ENCODE measurements at places on chromosomes 5 and 9.

- peak; percentile 54 for DNase-seq
Measured at GRCh38 chr9:127926906-127927200, 3.7 kb downstream of the PIP5KL1 start.

GRCh38 chr9:30172206-30172605 is 2212.2 kb upstream of the ACO1 start:
- DNase-seq, result no peak

DNA sequence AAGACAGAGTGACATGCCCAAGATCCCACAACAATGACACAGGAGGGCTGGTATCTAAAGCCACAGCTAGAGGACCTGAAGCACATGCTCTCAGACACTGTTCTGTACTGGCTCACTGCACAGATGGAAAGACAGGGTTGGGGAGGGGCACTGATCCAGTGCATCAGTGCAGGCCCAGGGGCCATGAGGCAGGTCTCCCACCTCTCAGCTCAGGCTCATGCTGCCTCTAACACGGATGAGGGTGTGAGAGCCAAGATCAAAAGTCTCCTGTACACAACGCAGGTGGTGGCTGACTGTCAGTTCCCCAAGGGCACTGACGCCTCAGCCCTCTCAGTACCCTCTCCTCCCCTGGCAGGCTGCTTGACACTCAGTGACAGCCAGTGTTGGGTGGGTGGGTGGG is 10.9 kb downstream of the RAPGEF1 start:
- no peak for DNase-seq

- peak; percentile 8 for DNase-seq
Measured at GRCh38 chr5:110751902-110752762, 13.3 kb downstream of the SLC25A46 start.

GRCh38 chr5:115601701-115602590 is at the start of gene TICAM2:
TSS of gene TICAM2 (minus strand) at chr5:115602479. CDS start at chr5:115581256, 21,223 bp downstream.
- DNase-seq, result peak; percentile 84

- DNase-seq, result no peak
Measured at GRCh38 chr5:150082889-150083288, 3.5 kb downstream of the CSF1R start.

- DNase-seq, result no peak
Measured at GRCh38 chr5:101174981-101175380, 271.9 kb upstream of the ST8SIA4 start.

GRCh38 chr5:132056610-132057497 is 3.6 kb upstream of the IL3 start:
- no peak for DNase-seq

- DNase-seq, result no peak
Measured at GRCh38 chr9:3865141-3865772, 339.5 kb upstream of the RFX3 start.

DNA sequence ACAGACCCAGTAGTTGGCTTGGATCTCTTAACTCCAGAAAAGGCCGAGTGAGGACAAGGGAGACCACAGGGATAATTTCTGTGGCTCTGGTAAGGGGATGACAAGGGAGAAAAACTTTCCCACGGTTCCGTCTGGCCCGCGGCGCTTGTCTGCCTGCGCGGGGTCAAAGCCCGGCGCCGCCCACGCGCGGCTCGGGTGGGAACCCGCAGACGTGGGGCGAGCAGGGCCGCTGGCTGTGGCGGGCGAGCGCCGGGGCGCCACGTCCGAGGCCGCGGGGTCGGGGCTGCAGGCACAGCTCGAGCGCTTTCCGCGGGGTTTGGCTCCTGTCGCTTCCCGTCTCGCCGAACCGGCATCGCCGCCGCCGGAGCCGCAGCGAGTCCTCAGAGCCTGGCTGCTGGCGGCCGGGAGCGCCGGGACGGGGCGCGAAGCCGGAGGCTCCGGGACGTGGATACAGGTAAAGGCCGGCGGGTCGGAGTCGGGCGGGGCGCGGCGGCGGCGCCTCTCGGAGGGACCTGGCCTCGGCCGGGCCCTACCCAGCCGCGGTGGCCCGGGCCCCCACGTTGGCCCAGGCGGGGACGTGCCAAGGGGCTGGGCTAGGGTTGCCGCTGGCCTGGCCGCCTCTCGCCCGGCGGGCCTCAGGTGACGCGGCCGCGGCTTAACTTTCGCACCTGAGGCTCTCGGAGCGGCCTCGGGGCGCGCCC is at the start of gene RNF180:
Gene RNF180 (plus strand): TSS at position 344 of the 701 bp plus-strand sequence. CDS start 34,965 bp downstream, outside the sequence.
- peak; percentile 87 for DNase-seq

DNA sequence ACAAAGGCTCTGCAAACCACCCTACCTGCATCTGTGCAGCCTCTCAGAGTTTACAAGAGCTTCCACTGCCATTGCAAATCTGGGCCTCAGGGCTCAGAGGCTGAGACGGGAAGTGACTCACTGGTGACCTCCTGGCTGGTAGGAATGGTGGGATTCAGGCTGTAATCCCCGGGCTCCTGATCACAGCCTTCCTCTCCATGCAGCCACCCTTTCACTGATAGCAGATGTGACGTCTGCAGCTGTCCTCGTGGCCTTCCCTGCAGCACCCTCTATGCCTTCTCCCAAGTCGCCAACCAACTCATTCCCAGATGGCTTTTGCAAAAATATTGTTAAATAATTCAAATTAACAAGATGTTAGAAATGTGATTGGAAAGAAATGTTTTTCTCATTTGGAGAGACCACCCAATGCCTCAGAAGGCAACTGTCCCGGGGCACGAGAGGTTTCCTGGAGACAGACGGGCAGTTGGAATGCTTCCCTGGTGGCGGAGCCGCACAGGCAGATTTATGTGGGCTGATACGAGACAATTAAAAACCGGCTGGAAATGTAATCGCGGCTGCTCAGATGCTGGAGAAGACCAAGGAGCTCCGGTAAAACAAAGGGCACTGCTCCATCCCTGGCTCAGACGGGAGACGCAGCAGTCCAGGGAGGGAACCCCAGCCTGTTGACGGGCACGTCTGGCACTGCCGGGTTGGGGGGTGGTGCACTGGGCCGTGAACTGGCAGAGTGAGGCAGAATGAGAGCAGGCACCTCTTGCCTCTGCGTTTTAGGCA is 34.4 kb upstream of the SLC25A51 start:
- DNase-seq, result no peak

DNA sequence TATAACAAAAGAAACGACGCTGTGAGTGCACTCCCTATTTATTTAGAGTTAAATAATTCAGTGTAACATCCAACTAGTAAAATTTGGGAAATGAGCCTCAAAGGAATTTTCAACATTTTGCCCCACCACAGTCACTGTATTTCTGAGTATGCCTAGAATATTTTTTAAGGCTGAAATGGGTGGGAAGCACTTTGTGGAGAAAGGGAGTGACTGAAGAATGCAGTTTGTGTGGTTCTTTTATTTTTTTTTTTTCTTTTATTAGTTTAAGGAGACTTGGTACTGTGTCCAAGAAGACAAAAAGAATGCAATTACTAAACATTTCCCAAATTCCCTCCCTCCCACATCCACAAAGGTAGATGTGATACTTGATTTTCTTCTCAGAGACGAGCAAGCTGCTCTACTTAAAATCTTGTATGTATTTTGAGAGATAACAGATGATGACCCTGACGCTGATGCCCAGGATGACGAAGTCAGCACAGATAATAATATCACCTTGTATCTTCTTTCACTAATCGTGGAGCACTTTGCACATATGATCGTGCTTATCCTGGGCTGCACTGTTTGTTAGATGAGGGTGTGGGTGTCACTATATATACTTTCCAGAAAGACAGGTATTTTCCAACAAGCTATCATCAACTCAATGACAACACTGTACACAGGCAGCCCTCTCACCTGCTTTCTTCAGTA is 586.3 kb downstream of the RAB3C start:
- DNase-seq, result no peak

GRCh38 chr9:104921067-104921741 is 6.8 kb downstream of the ABCA1 start:
- no peak for DNase-seq

- no peak for DNase-seq
Measured at GRCh38 chr9:97563458-97564135, 62.1 kb downstream of the TMOD1 start.

- peak; percentile 54 for DNase-seq
Measured at GRCh38 chr9:76394960-76395252, 680 bp upstream of the RFK start.

DNA sequence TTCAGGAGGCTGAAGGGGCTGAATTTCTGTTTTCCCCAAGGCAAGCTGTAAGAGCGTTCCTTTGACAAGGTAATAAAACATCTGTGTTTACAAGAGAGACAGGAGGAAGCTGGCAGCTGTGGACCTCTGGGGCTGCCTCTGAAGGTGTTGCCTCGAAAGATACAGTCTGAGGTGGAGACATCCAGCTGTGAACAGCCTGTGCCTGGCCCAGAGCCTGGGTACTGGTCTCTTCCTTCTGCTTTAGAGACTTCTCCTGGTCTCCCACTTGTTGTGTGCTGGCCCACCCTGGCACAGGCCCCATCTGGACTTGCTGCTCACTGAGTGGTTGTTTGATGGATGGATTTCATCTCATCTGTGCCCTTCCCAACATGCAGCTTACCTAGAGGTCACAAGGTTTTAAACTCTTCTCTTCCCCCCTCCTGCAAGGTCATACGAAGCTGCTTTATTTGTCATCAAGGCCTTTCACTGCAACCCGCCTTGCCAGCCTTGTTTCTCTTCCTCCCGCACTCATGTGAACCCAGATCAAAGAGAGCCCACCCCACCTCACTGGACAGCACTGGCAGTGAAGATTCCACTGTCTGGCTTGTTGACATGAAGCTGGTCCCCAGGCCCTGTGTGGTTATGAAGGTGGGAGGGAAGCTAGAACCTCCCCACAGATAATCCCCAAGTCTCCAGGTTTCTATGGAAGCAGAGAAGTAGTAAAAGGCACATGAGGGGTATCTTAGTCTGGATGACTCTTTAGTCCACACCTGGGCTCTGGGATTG is 35.0 kb upstream of the ALDH1B1 start:
- DNase-seq, result no peak

- no peak for DNase-seq
Measured at GRCh38 chr9:98922721-98923435, 20.8 kb upstream of the COL15A1 start.

DNA sequence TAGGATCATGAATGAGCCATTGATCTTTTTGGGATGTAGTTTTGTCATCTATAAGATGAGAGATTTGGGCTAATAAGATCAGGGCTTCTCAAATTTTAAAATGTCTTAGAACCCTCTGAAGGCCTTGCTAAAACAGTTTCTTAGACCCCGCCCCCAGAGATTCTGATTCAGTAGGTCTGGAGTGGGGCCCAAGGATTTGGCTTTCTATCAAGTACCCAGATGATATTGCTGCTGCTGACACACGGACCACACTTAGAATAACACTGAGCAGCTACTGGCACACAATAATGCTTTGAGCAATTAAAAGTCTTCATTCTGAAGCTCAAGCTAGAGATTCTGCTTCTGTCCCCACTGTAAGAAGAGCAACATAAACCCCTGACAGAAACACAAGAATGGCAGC is 216.7 kb downstream of the SMARCA2 start:
- no peak for DNase-seq

- DNase-seq, result no peak
Measured at GRCh38 chr5:1507457-1507856, 16.3 kb downstream of the LPCAT1 start.

GRCh38 chr9:99024959-99025358 is 80.0 kb upstream of the TGFBR1 start:
- DNase-seq, result no peak

GRCh38 chr5:163988566-163988965 is 483.1 kb downstream of the MAT2B start:
- DNase-seq, result no peak

- DNase-seq, result peak; percentile 79
Measured at GRCh38 chr5:23507278-23507685, at the start of gene PRDM9. TSS of gene PRDM9 (plus strand) at chr5:23507609. CDS start at chr5:23509034, 1,425 bp downstream.

- no peak for DNase-seq
Measured at GRCh38 chr5:134772461-134773125, 14.0 kb downstream of the DDX46 start.

GRCh38 chr5:8844847-8845246 is 701.0 kb downstream of the SEMA5A start:
- DNase-seq, result no peak

DNA sequence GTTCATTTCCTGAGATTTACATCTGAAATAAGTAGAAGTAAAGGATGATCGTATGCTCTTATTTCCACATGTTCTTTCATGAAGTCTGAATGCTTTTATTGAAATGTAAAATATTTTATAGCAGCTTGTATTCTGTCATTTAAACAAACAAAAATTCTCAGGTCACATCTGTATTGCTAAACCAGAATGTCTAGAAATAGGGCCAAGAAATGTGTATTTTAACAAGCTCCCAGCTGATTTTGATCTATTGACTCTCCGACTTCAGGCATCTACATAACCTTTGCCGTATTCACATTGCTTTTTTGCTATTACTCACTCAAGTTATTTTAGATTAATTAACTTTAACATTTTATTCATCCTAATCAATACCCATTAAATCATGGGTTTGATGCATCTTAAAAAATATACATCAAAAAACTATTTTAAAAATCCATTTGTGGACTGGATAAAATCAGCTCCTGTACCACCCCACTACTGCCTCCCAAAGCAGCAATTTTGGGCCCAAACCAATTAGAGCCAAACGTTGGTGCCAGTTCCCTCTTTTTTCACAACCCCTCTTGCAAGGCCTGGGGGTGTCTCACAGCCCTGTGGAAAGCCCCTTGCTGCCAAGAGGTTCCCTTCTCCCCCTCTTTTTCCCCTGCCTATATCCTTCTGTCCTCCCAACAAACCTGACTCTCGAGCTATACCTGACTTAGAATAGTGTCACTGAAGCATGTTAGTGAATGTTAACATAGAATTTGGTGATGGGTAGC is 34.5 kb downstream of the HAVCR1 start:
- DNase-seq, result no peak

- no peak for DNase-seq
Measured at GRCh38 chr9:10706788-10707187, 94.0 kb upstream of the PTPRD start.

DNA sequence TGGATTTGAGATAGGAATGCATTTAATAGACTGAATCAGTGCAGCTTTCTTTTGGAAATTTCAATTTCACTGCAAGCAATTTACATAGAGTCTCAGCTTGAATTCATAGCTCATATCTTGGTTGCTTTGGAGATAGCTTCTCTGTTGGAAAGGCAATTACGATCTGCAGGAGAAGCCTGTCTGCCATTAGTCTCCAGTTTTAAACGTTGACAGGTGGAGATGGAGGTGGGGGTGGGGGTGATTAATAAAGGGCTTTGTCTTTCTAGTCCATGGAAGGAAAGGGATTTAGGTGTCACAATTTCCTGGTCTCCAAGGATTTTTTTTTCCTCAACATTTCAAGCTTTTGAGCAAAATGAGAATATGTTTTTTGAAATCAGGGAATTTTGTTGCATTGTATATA is 184.7 kb downstream of the CARTPT start:
- no peak for DNase-seq

DNA sequence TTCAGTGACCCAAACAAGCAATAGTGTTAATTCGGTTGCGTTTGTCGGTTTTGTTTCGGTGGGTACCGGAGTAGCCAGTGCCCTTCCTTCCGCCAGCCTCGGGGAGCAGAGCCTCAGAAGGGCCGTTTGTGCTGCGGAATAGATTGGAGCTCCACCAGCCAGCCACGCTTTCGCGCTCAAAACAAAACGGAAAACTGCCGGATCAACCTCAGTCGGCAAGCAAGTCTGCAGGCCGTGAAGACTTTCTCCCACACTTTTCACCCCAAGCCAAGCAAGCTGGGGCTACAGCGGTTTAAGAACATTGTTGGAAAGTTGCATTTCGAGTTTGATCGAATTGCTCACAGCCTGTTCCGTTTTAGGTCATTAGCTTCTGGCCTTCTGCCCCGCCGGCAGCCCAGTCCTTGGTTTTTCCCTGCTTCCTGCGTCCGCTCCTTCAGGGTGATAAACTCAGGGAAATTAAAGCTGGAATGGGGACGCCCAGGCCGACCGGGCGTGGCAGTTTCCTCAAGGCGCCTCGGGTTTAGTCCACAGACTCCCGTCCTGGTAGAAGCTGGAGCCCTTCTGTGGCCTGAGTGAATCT is 803 bp upstream of the CCNO start:
- peak; percentile 56 for DNase-seq

GRCh38 chr9:32092031-32092430 is 292.4 kb upstream of the ACO1 start:
- no peak for DNase-seq

Data from GM23338 (cell line).